ENCODE measurements at places on chromosomes 16 and 17. TPM values are rescaled to one million over a fixed set of nuclear protein-coding genes. Genes with fewer than 3 reads are reported as not detected.

GPR142 gene
- not detected for total RNA-seq

DNA sequence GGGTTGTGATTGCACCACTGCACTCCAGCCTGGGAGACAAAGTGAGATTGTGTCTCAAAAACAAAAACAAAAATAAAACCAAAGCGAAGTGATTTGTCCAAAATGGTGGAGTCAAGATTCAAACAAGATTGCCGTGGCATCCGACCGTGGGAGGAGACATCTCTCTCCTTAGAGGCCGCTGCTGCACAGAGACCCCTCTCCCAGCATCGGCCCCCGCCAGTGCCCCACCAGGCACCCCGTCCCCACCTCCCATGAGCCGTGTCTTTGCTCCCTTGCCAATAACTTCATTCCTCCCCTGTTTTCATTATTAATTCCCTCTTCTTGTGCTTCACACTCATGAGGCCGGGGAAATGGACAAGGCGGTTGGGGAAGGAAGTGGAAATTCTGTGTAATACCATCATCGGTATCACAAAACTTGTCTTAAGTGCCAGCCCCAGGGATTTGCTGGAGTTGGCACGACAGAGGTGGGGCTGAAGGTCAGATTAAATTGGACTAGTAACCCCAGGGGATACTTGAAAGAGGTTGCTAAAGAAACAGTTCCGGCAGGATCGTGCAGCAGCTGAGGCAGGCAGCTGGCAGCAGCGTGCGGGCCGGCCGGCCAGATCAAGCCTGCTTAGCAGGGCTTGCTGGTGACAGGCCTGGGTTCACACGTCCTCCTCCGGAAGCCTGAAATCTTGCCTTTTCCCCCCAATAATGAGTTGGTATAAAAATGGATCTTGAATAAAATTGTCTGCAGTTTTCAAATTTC, 66.8 kb downstream of the RTN4RL1 start:
- peak; percentile 42 for DNase-seq

GRCh38 chr16:31087481-31087880, 1.3 kb downstream of the PRSS53 start:
- DNase-seq, result no peak

- no peak for DNase-seq
Observed at GRCh38 chr16:62741692-62742091, 705.5 kb upstream of the CDH8 start.

- DNase-seq, result no peak
Observed at GRCh38 chr16:49452578-49452977, 79.0 kb downstream of the C16orf78 start.

GRCh38 chr16:80189476-80190175, 351.2 kb upstream of the DYNLRB2 start:
- no peak for DNase-seq

DNA sequence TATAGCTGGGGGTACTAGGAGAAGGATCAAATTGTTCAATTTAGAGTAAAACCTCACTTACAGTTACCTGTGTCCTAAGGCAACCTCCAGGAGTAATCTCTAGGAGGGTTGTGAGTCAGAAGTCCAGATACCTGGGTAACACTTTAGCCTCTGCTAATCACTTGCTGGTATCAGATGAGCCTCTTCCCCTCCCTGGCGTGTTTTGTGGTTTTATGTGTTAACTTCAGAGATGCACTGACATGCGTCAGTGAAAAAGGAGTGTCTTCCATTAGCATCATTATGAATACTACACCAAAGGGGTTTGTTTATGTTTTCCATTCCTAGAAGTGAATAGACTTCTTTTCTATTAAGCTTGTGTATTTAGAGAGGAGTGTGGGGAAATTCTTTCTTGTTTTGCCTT, 208.2 kb downstream of the FTO start:
- no peak for DNase-seq

DNA sequence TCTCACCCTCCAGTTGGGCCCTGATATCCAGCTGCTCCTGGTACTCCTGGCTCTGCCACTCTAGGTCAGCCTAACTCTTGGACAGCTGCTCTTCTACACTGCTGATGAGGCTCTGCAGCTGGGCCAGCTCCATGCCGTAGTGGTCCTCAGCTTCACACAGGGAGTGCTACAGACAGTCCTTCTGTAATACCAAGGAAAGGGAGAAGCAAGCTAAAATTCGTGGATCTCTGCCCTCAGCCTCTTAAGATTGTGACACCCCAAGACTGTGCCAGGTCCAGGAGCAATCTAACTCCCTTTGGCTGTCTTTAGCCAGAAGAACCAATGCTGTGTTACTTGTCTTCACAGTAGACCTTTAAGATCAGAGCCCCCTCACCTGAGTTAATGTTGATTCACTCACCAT, 7.7 kb upstream of the KRT38 start:
- peak; percentile 11 for DNase-seq

PRPF8 gene
- total RNA-seq, result 144 TPM

LPO gene
- total RNA-seq, result not detected

GRCh38 chr17:44921122-44921882, 6.0 kb upstream of the GFAP start:
- DNase-seq, result peak; percentile 66

DNA sequence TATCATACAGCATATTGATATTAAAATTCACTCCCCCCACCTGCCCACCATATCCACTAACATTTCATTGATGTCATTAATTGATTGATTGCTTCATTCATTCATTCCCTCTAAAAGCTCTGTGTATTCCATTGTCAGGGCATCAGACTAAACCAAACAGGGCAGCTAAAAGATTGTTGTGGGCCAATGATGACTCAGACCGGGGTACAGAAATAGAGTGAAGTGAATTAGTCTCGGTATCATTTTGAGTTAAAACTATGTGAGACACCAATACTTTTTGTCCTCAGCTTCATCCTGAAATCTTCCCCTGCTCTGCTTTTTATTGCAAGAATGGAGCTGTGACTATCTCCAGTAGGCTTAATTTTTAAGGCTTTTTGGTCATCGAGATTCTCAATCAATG, 868.3 kb downstream of the CDH11 start:
- peak; percentile 53 for DNase-seq

ENPP7 gene
- not detected for total RNA-seq

DNA sequence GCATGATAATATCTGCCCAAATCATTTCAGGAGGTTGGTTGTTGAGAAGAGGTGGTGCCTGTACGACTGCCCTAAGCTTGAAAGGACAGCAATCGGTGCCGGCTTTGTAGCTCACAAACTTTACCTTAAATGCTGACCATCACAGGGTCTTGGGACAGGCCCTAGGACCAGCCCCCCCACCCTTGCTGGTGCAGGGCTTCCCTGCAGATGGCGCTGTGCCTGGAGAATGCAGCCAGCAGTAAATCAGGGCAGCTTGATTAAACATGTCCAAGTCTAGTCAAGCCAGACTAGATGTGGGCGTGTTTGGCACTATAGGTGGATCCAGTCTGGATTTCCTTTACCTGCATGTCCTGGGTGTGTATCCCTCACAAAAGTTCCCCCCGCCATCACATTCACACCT, 135.5 kb upstream of the CRHR1 start:
- DNase-seq, result no peak

DNA sequence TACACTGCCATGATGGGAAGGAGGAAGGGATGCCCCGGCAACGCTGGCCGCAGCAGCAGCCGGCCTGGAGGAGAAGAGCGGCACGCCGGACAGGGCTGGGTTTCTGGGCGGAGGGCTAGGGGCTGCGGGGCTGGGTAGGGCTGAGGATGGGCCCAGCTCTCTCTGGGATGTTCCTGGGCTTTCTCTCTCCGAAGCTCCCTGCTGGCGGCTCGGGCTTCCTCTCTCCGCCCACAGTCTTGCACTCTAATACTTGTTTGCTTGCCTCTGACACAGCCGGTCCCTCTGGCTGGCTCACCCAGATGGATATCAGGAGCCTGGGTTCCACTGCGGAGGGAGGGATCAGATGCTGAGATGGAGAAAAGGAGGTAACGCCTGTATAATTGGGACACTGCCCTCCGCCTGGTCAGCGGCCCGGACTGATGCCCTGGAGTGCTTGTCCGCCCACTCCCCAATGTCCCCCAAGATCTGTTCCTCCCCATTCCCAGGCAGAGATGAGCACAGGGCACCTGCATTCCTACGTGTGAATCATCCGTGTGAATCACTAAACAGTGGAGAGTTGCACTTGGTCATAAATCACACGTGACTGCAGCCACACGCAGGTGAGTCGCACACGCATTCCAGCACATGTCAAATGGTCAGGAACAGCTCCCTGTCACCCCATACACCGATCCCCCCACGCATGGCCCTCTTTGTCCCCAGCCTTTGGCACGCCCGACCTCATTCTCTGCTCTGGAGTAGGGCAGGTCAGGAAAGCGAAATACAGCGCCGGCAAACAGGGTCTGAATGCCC, at the start of gene ALOXE3:
Gene ALOXE3 (minus strand): TSS at position 535 of the 789 bp plus-strand sequence. CDS start 524 bp downstream, at position 11.
- DNase-seq, result no peak

DNA sequence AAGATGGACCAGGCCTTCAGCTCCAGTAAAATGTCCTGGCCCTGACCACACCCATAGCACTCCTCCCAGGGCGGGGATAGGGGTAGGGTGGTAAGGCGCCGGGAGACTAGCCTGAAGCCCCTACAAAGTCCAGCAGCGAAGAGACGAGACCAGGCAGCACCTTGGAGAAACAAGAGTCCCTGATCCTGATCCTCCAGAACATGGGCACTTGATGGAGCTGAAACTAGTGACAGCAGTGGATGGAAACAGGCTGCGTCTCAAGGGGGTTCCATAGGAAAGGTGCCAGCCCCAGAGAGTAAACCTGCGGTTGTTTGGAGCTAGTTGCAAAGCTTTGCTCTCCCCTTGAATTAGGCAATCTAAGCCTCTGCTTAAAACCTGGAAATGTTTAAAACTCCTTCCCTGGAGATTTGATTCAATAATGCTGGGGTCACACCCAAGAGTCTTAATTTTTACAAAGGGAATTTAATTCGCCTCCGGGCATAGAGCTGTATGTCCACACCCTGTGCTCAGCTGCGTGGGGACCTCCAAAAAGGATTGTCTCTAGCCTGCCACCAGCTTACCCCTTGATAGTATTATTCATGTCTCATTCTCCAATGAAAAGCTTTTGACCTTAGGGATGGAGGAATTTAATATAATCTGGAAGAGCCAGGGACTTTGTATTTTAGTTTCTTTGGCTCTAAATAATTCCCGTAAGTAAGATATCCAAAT, 258.6 kb downstream of the PMP22 start:
- no peak for DNase-seq

PIGW gene
- total RNA-seq, result 23.4 TPM

SDK2 gene
- 15.2 TPM for total RNA-seq

FNDC8 gene
- not detected for total RNA-seq

- DNase-seq, result no peak
Observed at GRCh38 chr17:17064322-17064721, 22.1 kb downstream of the MPRIP start.

GRCh38 chr16:65524997-65525396, 403.1 kb upstream of the CDH11 start:
- peak; percentile 61 for DNase-seq

SCN4A gene
- total RNA-seq, result 12.4 TPM

DNA sequence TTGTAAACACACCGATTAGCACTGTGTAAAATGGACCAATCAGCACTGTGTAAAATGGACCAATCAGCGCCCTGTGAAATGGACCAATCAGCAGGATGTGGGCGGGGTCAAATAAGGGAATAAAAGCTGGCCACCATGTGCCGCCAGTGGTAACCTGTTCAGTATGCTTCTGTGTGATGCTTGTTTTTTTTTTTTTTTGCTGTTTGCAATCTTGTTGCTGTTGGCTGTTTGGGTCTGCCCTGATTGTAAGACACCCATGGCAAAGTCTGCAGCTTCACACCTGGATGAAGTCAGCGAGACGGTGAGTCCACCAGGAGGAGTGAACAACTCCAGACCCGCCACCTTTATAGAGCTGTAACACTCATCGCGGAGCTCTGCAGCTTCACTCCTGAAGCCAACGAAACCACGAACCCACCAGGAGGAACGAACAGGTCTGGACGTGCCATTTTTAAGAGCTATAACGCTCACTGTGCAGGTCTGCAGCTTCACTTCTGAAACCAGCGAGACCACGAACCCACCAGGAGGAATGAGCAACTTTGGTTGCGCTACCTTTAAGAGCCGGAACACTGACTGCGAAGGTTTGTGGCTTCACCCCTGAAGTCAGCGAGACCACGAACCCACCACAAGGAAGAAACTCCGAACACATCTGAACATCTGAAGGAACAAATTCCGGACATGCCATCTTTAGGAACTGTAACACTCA, 85.0 kb upstream of the MED9 start:
- peak; percentile 65 for DNase-seq

DNA sequence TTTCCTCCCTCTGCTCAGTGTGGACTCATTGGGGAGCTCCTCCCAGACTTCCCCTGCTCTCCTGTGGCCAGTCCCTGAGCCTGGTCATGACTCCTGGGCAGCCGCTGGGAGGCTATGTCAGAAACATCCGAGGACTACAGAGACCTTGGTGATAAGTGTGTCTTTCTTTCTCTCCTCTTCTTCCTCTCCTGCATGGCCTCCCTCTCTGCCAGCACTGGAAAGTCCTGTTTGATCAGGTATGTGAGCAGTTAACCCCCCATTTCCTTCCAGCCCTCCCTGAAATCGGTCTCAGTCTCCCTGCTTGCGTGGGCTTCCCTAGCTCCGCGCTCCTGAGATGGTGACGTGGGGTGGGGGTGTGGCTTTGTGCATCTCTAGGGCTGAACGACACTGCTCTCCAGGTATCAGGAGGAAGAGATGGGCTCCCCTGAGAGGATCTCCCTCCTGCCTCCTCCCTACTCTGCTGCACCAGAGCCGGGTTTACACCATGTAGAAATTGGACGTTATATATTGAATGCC, 2.1 kb downstream of the RHBDL3 start:
- no peak for DNase-seq

All from SJCRH30 (cell line).